ENCODE measurements at places on chromosomes 16 and 17.

GRCh38 chr17:17893801-17894644 is 57.2 kb upstream of the SREBF1 start:
- no peak for DNase-seq
- no peaks in the 10 kb centered on the region for H3K27me3 ChIP-seq
- no peaks in the 10 kb centered on the region for H3K4me1 ChIP-seq

GRCh38 chr17:79681628-79682261 is 49.0 kb upstream of the ENPP7 start:
- H3K36me3 ChIP-seq, result no peaks in the 10 kb centered on the region
- H3K27ac ChIP-seq, result no peak overlapping the region
- H3K4me3 ChIP-seq, result no peak overlapping the region
- no peak for DNase-seq
- H3K27me3 ChIP-seq, result peaks cover 87% of the 10 kb centered on the region
- H3K4me1 ChIP-seq, result no peaks in the 10 kb centered on the region

- H3K4me3 ChIP-seq, result peak overlapping the region; percentile 77
- H3K27me3 ChIP-seq, result no peaks in the 10 kb centered on the region
- no peaks in the 10 kb centered on the region for H3K36me3 ChIP-seq
- no peak for DNase-seq
- H3K27ac ChIP-seq, result peak overlapping the region; percentile 39
- peaks cover 19% of the 10 kb centered on the region for H3K4me1 ChIP-seq
These were observed 1.2 kb downstream of the STAT3 start for GRCh38 chr17:42386777-42387657.

- H3K4me3 ChIP-seq, result no peak overlapping the region
- H3K36me3 ChIP-seq, result no peaks in the 10 kb centered on the region
- no peak for DNase-seq
- H3K27me3 ChIP-seq, result no peaks in the 10 kb centered on the region
- H3K4me1 ChIP-seq, result no peaks in the 10 kb centered on the region
These were observed 70.8 kb downstream of the MAP2K6 start for GRCh38 chr17:69485251-69485661.

DNA sequence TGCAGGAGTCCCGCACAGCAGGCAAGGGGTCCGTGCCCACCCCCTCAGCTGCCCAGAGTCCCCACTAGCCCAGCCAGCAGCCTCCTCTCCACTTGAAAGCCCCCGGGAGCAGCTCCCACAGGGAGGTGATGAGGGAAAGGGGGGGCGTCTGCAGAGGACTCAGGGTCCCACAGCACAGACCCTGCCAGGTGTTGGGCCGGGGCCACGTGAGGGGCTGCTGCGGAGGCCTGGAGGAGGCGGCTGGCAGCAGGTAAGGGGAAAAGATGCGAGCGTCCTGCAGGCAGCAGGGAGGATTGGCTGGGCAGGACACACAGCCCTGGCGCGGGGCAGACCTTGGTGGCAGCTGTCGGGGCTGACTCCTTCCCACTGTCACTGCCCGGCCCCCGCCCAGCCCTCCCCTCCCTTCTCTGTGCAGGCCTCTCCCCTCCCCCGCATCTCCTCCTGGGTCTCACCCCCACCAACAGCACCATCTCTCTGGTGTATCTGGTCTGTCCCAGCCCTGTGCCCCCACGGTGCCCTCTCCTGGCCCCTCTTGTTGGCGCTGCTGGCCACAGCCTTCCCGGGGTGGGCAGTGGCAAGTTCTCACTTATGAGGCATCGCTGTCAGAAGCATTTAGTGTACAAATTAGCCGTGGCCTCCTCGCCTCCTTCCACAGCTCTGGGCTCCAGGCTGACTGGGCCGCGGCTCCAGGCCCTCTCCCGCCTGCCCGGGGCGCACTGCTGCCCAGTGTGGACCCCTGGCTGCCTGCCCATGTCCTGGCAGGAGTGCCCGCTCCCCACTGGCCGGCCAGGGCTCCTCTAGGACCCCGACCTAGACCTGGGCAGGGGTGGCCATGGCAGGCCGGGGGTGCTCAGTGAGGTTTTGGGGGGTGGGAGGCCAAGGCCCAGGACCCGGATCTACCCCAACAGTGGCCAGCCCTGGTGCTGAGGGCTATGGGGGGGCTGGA is 4.4 kb upstream of the PRR35 start:
- DNase-seq, result no peak
- H3K36me3 ChIP-seq, result no peaks in the 10 kb centered on the region
- H3K4me3 ChIP-seq, result no peak overlapping the region
- no peaks in the 10 kb centered on the region for H3K4me1 ChIP-seq

GRCh38 chr16:66918803-66919568 is at the start of gene CDH16:
CDH16 (minus strand) TSS chr16:66918885; CDS start chr16:66918065, 820 bp downstream.
- no peaks in the 10 kb centered on the region for H3K4me1 ChIP-seq
- H3K27ac ChIP-seq, result no peak within 1 kb of the TSS
- H3K27me3 ChIP-seq, result no peaks in the 10 kb centered on the region
- no peaks in the 10 kb centered on the region for H3K36me3 ChIP-seq
- H3K4me3 ChIP-seq, result no peak within 1 kb of the TSS

DNA sequence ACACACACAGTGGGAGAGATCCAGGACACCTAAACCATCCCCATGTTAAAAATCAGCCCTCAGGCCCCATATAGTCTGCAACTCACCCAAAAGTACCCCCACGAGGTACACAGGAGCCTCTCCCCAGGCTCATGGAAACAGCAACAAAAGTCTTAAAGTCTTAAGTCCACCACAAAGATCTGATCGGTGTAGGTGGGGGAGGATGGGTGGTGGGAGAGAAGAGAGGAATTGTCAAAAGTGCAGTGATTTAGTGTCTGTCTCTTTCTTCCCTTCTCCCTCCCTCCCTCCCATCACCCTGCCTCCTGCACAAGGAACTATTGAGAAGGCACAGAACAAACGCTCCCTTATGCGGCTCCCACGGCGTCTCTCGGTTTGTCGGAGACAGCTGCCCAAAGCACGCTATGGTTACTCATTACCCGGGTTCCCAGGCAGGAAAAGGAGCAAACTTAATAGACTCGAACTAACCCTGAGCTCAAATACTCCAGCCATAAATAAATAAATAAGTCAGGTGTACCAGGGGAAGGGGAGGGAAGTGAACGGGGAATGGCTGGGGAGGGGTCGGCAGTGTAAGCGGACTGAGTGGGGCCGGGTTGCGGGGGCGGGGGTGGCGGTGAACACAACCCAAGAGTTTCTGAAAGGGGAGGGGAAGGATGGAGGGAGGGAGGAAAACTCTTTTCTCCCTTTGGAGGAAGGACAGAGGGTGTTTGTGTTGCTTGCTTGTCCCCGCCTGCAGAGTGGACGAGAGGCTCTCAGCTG is 477.4 kb downstream of the SLC39A11 start:
- H3K27me3 ChIP-seq, result no peaks in the 10 kb centered on the region
- H3K4me3 ChIP-seq, result no peak overlapping the region
- no peaks in the 10 kb centered on the region for H3K36me3 ChIP-seq
- no peak overlapping the region for H3K27ac ChIP-seq
- H3K4me1 ChIP-seq, result peaks cover 51% of the 10 kb centered on the region
- no peak for DNase-seq

GRCh38 chr16:49890876-49891275 is 35.0 kb upstream of the ZNF423 start:
- no peaks in the 10 kb centered on the region for H3K4me1 ChIP-seq
- peaks cover 85% of the 10 kb centered on the region for H3K27me3 ChIP-seq
- H3K36me3 ChIP-seq, result no peaks in the 10 kb centered on the region
- no peak overlapping the region for H3K27ac ChIP-seq
- DNase-seq, result no peak

GRCh38 chr16:89536886-89537548 is 23.5 kb upstream of the RPL13 start:
- DNase-seq, result no peak
- H3K36me3 ChIP-seq, result 0 out of 2 replicates have a peak, but pooled peaks cover 7% of the 10 kb centered on the region
- H3K27me3 ChIP-seq, result no peaks in the 10 kb centered on the region
- H3K4me3 ChIP-seq, result no peak overlapping the region

GRCh38 chr16:67964477-67965131 is 3.8 kb downstream of the SLC12A4 start:
- no peak overlapping the region for H3K4me3 ChIP-seq
- peaks cover 9% of the 10 kb centered on the region for H3K4me1 ChIP-seq
- H3K36me3 ChIP-seq, result no peaks in the 10 kb centered on the region
- no peak overlapping the region for H3K27ac ChIP-seq

- H3K4me1 ChIP-seq, result no peaks in the 10 kb centered on the region
- no peak overlapping the region for H3K27ac ChIP-seq
- DNase-seq, result peak; percentile 56
- peaks cover 85% of the 10 kb centered on the region for H3K27me3 ChIP-seq
These were observed 26.6 kb downstream of the JPH3 start for GRCh38 chr16:87628940-87629339.

DNA sequence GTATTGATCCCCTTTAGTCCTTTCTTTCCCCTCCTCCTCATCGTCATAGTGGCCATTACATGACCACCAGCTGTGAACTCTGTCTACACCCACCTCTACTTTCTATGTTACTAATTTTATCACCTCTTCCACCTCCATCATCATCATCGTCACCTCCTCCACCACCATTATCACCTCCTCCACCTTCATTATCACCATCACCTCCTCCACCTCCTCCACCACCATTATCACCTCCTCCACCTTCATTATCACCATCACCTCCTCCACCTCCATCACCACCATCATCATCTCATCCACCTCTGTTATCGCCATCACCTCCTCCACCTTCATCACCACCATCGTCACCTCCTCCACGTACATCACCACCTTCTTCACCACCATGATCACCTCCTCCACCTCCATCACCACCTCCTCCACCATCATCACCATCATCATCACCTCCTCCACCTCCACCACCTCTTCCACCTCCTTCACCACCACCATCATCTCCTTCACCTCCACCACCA is 25.8 kb downstream of the ADGRG5 start:
- no peaks in the 10 kb centered on the region for H3K36me3 ChIP-seq
- H3K4me3 ChIP-seq, result no peak overlapping the region
- DNase-seq, result no peak
- H3K4me1 ChIP-seq, result peaks cover 4% of the 10 kb centered on the region
- no peak overlapping the region for H3K27ac ChIP-seq

DNA sequence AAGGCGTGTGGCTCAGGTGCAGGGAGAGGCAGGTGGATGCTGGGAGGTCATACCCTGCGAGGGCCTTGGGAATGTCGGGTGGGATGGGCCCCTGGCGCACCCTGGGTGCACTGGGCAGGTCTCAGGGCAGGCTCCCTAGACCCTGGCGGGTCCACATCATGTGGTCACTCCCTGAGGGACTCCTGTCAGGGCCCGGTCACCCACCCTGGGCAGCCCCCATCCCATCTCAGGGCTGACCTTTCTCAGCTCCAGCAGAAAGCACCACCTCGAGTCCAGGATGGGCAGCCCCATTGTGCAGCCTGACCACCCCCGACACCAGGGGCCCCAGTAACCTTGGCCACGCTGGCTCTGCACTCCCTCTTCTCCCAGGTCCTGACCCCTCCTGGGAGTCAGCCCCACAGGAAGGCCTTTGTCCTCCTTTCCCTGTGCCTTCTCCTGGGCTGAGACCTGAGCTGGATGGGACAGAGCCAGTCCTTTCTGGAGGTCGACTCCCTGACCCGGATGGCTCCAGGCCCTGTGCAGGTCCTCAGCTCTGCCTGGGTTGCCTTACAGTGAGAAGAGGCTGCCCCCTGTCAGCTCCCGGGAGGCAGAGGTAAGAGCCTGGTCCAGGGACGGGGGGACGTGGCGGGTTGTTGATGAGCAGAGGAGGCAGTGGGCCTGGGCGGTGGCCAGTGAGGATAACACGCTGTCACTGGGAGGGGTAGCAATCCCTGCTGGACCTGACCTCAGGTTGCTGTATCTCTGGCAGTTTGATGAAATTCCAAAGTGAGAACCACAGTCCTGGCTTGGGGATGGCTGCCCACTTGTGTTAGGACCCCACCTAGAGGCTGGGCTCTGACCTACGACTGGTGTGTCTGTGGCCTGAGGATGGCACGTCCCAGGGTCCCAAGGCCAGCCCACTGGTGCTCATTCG is 77.9 kb downstream of the GOSR1 start:
- peaks cover 14% of the 10 kb centered on the region for H3K4me1 ChIP-seq
- no peak for DNase-seq
- peaks cover 2% of the 10 kb centered on the region for H3K27me3 ChIP-seq

DNA sequence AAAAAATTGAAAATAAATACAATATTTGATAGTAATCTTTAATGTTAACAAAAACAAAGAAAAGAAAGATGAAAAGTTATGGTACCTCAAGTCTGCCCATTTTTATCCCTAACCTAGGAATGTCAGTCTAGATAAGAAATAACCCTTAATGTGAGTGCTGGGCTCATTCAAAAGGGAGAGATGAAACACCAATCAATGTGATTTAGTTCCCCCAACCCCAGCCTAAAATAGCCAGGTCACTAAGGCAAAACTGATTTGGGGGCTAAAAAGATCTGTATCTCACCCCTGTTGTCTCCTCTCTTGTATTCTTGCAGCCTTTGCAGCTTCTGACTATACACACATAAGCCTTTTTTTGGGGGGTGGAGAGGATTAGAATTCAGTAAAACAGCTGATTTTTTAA is 3.2 kb upstream of the IGF2BP1 start:
- H3K36me3 ChIP-seq, result no peaks in the 10 kb centered on the region
- H3K4me1 ChIP-seq, result no peaks in the 10 kb centered on the region
- no peaks in the 10 kb centered on the region for H3K27me3 ChIP-seq

GRCh38 chr17:9512323-9513168 is 63.1 kb downstream of the STX8 start:
- DNase-seq, result no peak
- no peak overlapping the region for H3K4me3 ChIP-seq
- H3K27me3 ChIP-seq, result no peaks in the 10 kb centered on the region
- H3K4me1 ChIP-seq, result no peaks in the 10 kb centered on the region

DNA sequence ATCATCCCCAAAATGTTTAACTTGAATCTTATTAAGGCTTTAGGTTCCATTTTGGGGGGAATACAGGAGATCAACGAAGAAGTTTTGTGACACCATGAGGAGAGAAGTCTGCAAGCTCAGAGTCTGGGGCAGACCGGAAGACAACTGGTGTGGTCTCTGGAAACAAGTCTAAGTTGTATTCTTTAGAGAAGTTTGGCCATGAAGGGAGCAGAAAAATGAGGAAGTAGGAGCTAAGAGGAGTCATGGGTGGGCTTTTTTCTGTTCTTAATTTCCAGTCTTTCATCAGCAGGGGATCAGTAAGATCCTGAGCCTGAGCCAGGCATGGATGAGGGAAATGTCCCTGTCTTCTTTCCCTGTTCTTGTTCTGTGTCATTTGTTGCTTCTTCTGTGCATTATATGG is 35.8 kb upstream of the NF1 start:
- H3K27ac ChIP-seq, result no peak overlapping the region
- H3K4me3 ChIP-seq, result no peak overlapping the region
- H3K4me1 ChIP-seq, result no peaks in the 10 kb centered on the region
- DNase-seq, result no peak
- H3K36me3 ChIP-seq, result no peaks in the 10 kb centered on the region

GRCh38 chr16:9192746-9193145 is 101.3 kb downstream of the HAPSTR1 start:
- H3K27me3 ChIP-seq, result peaks cover 54% of the 10 kb centered on the region
- H3K27ac ChIP-seq, result no peak overlapping the region
- H3K4me3 ChIP-seq, result no peak overlapping the region
- no peaks in the 10 kb centered on the region for H3K4me1 ChIP-seq
- no peaks in the 10 kb centered on the region for H3K36me3 ChIP-seq

DNA sequence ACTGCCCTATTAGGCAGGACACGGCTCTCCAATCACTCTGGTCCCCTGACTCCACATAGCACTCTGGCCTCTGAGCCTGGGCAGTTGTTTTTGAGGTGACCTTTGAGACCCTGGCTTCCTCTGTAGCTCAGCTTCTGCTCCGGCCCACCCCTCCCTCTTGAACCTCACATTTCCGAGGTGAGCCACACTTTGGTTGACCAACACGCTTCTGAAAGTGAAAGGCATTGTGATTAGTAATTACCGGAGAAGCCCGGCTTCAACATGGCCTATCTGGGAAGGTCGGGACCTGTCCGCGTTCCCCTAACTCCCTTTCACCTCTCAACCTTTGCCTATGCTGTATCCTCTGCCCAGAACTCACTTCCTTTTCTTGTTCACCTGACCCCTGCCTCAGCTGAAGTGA is 10.3 kb upstream of the ITGAX start:
- no peak overlapping the region for H3K27ac ChIP-seq
- no peak for DNase-seq
- H3K27me3 ChIP-seq, result peaks cover 44% of the 10 kb centered on the region
